Small intestine (tissue), 16 donors: ENCODE measurements at places on chromosomes 7 and 10. TPM values are rescaled to one million over a fixed set of nuclear protein-coding genes. Genes with fewer than 3 reads are reported as not detected.

- no peak overlapping the region for H3K4me3 ChIP-seq
- H3K27ac ChIP-seq = no peak overlapping the region
- DNase-seq = no peak
- no peaks in the 10 kb centered on the region for H3K27me3 ChIP-seq
- no peaks in the 10 kb centered on the region for H3K36me3 ChIP-seq
- no peaks in the 10 kb centered on the region for H3K4me1 ChIP-seq
These were observed 290.2 kb downstream of the C7orf25 start for GRCh38 chr7:42621543-42622219.

- H3K4me3 ChIP-seq = no peak overlapping the region
- peaks cover 7% of the 10 kb centered on the region for H3K4me1 ChIP-seq
- no peak overlapping the region for H3K27ac ChIP-seq
- no peaks in the 10 kb centered on the region for H3K36me3 ChIP-seq
- DNase-seq = no peak
These were observed 21.5 kb downstream of the WASL start for GRCh38 chr7:123727071-123727837.

DNA sequence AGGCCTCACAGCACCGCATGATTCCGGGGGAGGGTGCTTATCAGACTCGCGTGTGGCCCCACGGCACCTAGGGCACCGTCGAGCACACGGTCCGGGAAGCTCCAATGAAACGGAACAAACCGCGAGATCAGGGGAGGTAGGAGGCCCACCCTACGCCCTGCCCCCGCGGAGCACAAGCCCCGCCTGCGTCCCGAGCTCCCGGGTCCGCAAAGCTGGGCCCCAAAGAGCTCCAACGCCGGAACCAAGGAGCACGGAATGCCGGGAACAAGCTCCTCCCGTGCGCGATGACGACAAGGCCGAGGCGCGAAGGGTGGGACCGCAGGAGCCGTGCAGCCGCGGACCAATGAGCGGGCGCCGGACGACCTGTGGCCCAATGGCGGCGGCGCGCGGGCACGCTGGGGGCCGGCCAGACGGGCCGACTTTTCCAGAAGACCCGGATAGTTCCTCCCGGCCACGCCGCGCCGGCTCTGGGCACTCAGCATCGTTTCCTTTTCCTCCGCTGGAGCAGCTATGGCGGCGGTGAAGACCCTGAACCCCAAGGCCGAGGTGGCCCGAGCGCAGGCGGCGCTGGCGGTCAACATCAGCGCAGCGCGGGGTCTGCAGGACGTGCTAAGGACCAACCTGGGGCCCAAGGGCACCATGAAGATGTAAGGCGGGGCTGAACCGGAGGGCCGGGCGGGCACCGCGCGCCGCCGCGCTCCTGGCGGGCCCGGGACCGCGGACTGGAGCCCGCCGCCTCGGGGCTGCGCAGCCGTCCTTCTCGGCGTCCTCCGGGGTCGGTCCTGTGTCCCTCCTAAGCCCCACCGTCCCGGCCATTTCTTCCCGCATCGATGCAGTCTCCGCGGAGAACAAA, at the start of the genes CCT6A and PSPH:
CCT6A (plus strand) TSS at position 427 of the 853 bp plus-strand sequence; CDS start at position 511, 84 bp downstream.
PSPH (minus strand) TSS at position 106 of the 853 bp plus-strand sequence. CDS start 30,232 bp downstream, outside the sequence.
- H3K27ac ChIP-seq = peak within 1 kb of the TSS; percentile 93
- peak within 1 kb of the TSS; percentile 95 for H3K4me3 ChIP-seq
- DNase-seq = peak; percentile 98

GRCh38 chr7:106281585-106282318, 3.0 kb downstream of the NAMPT start:
- no peak overlapping the region for H3K27ac ChIP-seq
- peaks cover 4% of the 10 kb centered on the region for H3K4me1 ChIP-seq
- no peaks in the 10 kb centered on the region for H3K27me3 ChIP-seq
- DNase-seq = no peak
- no peaks in the 10 kb centered on the region for H3K36me3 ChIP-seq

DNA sequence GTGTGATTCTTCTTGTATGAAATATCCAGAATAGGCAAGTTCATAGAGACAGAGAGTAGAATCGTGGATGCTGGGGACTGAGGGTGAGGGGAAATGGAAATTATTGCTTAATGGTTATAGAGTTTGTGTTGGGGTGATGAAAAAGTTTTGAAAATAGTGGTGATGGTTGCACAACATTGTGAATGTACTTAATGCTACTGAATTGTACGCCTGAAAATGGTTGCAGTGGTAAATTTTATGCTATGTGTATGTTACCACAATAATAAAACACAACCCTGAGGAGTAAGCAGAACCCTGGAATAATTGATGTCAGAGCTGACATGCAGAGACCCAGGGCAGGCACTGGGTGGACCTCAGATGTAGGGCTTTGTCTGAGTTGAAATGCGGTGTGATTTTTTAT, 57.6 kb downstream of the TACR2 start:
- no peaks in the 10 kb centered on the region for H3K4me1 ChIP-seq
- DNase-seq = no peak
- no peaks in the 10 kb centered on the region for H3K27me3 ChIP-seq
- no peak overlapping the region for H3K27ac ChIP-seq

DNA sequence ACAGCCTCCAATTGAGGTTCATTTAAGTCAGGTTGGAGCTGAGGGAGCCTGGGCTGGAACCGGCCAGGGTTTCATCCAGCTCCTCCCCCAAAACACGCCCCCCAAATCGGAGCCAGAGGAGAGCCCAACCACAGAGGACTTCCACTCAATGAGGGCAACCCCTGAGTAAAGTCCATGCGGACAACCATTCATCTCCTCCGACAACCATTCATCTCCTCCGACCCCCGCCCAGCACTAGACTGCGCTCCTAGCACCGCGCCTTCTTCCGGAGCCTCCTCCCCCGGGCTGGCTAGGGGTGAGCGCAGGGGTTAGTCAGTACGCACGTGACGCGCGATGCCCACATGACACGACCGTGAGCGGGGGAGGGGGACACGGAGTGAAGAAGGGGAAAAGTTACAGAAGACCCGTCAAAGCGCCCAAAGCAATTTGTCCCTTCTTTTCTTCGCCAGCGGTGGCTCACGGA, 1.4 kb downstream of the MAGI2 start:
- H3K36me3 ChIP-seq = no peaks in the 10 kb centered on the region
- peaks cover 7% of the 10 kb centered on the region for H3K4me1 ChIP-seq
- H3K27me3 ChIP-seq = peaks cover 15% of the 10 kb centered on the region
- peak overlapping the region; percentile 82 for H3K27ac ChIP-seq
- H3K4me3 ChIP-seq = peak overlapping the region; percentile 15
- DNase-seq = no peak

DNA sequence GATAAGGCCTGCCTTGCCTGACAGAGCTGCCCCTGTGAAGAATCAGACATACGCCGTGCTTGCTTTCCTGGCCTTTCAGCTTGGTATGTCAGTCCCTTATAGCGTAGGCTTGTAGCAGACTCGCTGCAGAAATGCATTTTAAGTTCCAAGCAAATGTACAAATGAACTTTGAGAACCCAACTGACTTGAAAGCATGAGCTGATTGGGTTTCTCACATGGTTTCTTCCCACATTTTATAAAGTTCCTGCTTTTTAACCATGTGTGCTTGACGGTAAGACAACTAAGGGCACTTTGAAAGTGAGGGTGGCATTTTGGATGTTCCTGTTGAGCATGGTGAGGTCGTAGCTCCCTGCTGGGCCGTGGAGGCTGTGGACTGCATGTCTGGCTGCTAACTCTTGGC, 62.6 kb downstream of the CCNY start:
- no peak overlapping the region for H3K4me3 ChIP-seq
- DNase-seq = no peak
- no peaks in the 10 kb centered on the region for H3K27me3 ChIP-seq
- peaks cover 4% of the 10 kb centered on the region for H3K36me3 ChIP-seq
- H3K27ac ChIP-seq = no peak overlapping the region

DNA sequence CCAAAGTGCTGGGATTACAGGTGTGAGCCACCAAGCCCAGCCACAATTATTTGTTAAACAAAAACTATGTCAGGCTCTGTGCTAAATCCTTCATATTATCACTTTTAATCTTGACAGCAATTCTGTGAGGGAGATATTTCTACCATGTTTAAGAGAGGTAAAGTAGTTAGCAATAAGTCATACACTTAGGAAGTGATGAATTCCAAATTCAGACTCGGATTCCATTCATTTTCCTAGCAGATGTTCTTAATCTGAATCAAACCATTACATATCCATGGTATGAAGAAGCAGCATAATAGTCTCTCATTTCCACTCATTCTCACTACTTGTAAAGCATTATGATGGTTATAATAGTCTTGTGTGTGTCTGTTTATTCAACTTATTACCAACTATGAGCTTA, 2.9 kb upstream of the CD36 start:
- no peaks in the 10 kb centered on the region for H3K36me3 ChIP-seq
- no peak for DNase-seq
- H3K27me3 ChIP-seq = no peaks in the 10 kb centered on the region

DNA sequence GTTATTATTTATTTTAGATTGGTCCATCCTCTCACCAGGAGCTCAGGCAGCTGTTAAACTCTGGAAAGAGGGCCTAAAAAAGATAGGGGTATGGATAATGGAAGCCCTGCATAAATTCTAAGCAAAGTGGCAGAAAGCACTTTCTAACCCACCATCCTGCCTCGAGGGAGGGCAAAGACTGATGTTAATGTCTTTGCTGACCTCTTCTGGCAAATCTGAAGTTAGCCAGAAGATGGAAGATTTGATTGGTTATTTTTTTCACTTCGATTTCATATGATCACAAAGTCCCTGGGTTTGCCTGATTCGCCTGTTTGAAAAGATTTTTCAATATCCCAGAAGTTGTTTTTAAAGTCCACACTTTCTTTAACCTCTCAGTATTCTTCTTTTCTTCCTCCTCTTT, 24.8 kb downstream of the OR9A2 start:
- peak; percentile 34 for DNase-seq
- H3K4me1 ChIP-seq = peaks cover 4% of the 10 kb centered on the region
- H3K27ac ChIP-seq = no peak overlapping the region
- no peak overlapping the region for H3K4me3 ChIP-seq

- no peak for DNase-seq
- H3K27ac ChIP-seq = no peak overlapping the region
- H3K4me1 ChIP-seq = no peaks in the 10 kb centered on the region
- no peaks in the 10 kb centered on the region for H3K36me3 ChIP-seq
- no peaks in the 10 kb centered on the region for H3K27me3 ChIP-seq
These were observed 1170.0 kb downstream of the XPNPEP1 start for GRCh38 chr10:108753326-108753725.

Gene SH2D4B
- polyA plus RNA-seq = 0.03 TPM

Gene PTPN12
- polyA plus RNA-seq = 14.3 TPM

Gene AKR1C2
- polyA plus RNA-seq = 5.4 TPM

Gene NEBL
- polyA plus RNA-seq = 1.8 TPM

Gene LRMDA
- polyA plus RNA-seq = 16.2 TPM

Gene CDC14C
- not detected for polyA plus RNA-seq
